ENCODE measurements at places on chromosomes 16 and 17.

- peak; percentile 30 for DNase-seq
Measured at GRCh38 chr17:8629371-8630226, 926 bp downstream of the MYH10 start.

DNA sequence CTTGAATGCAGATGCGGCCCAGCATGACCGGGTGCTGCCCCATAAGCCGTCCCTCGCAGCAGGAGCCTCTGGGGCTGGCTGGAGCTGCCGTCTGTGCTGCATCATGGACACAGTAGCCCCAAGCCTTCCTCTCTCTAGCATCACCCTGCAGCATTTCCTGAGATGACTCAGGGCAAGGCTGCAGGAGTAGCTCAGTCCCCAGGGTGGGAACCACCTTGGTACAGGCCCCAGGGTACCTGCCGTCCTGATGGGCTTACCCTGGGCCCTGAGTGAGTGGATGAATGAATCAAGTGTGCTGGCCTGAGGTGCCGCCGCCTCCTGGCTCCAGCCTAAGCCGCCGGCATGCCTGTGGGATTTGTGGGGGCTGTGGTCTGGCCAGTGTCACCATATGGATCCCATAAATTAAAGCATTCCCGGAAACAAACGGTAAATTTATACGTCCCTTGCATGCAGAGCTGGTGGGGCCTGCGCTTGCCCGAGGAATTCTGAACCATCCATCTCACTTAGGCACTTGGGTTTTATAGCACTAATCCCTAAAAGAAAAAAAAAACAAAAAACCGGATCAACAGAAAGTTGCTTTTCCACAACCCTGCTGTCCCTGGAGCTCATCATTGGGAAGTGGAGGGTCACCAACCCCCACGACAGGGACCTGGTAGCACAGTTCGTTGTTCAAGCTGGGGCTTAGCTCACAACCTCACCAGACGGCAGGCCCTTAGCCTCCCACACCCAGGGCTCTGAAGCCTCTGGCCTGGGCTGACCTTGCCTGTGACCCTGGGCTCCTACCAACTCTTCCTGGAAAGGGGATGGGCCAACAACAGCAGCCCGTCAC is 242.6 kb upstream of the CIBAR2 start:
- DNase-seq = peak; percentile 74

- DNase-seq = peak; percentile 94
Measured at GRCh38 chr16:20918486-20919239, 18.1 kb downstream of the LYRM1 start.

- no peak for DNase-seq
Measured at GRCh38 chr16:73966851-73967250, 329.8 kb upstream of the PSMD7 start.

- no peak for DNase-seq
Measured at GRCh38 chr17:19022747-19023146, 18.2 kb upstream of the FAM83G start.

- no peak for DNase-seq
Measured at GRCh38 chr17:56830726-56831368, 2.9 kb downstream of the C17orf67 start.

- DNase-seq = peak; percentile 77
Measured at GRCh38 chr17:76368545-76368944, 14.8 kb upstream of the PRPSAP1 start.

GRCh38 chr16:62966626-62967025 is 930.4 kb upstream of the CDH8 start:
- DNase-seq = no peak

- DNase-seq = no peak
Measured at GRCh38 chr17:78476973-78477372, 98.5 kb downstream of the PGS1 start.

DNA sequence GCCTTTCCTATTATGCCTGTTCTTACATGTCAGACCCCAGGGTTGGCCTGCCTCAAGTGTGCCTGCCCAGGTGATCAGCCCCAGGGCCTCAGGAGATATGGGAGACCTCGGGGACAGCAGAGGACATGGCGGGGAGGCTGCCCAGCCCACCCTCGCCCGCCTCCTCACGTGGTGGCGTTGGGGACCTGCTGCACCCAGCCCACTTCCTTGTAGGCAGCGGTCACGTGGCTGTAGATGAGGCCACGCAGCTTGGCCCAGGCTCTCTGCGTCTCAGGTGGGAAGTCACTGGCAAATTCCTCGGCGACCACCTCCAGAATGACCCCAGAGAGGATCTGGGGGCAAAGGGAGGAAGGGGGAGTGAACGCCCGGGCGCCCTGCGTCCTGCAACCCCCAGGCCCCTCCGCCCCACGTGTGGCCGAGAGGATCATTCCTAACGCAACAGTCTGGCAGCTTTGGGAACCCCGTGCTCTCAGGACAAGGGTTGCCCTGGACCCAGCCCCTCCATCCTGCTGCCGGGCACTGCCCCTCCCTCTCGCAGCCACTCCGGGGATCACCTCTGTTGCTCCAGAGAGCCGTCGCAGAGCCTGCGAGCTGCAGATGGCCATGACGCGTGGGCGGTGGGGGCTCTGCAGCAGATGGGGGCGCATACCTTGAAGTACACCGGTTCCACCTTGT is 6.6 kb downstream of the CYGB start:
- DNase-seq = no peak

DNA sequence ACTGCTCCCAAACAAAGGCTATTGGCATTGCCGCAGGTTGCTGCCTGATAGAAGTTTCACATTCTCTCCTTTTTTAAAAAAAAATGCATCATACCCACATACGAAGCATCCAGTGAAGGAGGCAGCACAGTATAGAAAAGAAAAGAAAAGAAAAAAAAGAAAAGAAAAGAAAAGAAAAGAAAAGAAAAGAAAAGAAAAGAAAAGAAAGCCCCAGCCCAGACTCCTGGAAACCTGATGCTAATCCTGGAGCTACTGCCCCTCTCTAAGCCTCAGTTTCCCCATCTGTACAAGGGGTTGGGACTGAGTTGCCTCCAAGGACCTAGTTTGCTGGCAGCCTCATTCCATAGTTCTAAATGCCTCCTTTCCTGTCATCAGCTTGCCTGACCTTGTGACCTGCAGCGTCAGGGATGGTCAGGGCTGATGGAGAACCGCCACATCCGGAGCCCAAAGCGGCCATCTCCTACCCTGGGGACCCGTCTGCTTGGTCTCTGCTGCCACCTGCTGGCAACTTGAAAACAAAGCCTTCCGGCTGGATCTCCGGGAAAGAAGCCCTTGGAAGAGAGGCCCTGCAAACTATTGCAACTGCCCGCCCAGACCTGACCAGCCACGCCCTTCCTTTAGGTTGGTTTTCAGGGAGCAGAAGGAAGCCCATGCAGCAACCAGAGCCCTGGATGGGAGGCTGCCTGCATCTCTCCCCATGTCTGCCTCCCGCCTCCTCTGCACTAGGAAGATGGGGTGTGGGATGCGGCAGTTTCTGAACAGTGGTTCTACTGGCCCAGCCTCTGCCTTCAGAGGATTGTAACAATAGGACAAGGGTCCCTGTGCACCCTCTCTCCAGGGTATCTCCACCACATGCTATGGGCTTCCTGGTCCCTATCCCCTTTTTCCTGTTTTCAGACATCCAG is 13.0 kb downstream of the AIPL1 start:
- DNase-seq = peak; percentile 75

DNA sequence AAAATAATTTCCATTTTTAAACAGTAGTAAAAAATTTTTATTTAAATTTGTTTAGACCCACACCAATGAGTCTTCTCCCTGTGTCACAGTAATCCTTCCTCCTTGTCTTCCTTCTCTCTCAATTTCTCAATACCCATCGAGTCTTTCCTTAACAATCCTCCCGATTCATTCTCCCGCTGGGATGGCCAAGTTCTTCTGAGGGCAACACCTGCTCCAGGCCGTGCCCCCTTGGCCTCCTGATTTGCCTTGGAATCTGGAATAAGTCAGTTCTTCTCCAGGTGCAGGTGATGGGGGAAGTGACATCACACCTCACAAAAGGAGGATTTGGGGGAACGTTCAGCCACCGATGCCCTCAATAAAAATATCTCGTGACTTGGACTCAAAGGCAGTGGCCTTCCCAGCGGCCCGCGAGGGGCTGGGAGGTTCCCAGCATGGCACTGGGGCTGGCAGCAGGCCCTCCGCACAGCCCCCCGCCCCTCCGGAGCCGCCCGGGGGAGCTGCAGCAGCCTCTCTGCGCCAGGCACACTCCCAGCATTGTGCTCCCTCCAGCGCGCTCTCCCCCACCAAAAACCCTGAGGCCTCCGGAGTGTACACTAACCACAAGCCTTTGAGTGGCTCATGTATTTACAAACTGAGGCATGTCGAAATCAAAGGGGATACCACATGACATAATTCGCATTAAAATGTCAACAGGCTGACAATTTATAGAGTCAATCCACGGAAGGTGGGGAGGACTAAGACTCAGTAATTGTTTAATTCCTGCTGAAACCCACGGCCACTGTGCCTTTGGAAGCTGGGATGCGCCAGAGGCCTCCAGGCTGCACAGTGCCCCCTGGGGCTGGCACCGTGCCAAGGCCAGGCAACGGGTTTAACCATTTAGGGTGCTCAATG is 120.5 kb downstream of the ZFHX3 start:
- DNase-seq = peak; percentile 95

DNA sequence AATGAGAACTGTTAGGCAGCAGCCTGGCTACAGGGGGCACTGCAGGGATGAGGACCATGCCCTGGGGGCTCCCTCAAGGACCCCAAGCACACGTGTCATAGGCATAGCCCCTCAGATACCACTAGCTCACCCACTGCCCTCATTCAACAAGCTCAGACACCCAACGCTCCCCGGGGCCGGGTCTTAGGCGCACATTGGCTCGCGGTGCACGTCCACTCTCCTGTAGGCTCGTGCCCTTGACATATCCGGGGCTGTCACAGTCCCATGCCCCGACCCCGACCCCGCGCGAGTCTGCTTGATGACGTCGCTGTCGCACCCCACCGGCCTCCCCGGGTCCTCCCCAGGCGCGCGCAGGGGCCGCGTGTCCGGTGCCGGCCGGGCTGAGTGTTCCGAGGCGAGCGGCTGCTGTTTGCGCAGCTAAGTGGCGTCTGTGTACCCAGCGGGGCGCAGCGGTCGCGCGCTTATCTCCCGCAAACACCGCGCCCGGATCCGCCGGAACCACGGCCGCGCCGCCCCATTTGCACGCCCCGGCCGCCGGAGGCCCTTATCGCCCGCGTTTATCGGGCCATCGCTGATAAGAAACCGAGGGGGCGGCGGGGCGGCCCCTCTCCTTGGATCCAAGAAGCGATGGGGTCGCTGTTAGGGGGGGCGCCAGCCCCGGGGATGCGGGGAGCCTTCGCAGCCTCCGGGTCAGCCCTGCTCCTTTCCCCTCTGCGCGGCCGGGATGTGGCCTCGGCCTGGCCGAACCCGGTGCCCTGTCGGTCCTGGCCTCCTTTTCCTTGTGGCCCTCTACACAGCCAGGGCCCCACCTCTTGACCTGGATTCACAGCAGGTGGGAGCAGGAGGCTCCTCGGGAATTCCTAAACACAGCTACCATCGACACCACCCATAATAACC is 20.7 kb upstream of the NAGS start:
- DNase-seq = no peak

DNA sequence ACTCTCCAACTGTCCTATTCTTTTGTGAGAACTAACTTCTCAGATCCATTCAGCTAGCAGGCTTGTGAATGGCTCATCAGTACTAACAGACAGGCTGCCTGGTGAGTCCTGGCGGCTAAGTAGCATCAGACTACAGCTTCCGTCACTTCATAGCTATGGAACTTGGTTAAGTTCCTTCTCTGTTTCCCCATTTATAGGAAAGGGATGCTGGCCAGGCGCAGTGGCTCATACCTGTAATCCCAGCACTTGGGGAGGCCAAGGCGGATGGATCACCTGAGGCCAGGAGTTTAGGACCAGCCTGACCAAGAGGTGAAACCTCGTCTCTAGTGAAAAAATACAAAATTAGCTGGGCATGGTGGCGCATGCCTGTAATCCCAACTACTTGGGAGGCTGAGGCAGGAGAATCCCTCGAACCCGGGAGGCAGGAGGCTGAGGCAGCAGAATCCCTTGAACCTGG is 49.9 kb upstream of the TANGO6 start:
- no peak for DNase-seq

DNA sequence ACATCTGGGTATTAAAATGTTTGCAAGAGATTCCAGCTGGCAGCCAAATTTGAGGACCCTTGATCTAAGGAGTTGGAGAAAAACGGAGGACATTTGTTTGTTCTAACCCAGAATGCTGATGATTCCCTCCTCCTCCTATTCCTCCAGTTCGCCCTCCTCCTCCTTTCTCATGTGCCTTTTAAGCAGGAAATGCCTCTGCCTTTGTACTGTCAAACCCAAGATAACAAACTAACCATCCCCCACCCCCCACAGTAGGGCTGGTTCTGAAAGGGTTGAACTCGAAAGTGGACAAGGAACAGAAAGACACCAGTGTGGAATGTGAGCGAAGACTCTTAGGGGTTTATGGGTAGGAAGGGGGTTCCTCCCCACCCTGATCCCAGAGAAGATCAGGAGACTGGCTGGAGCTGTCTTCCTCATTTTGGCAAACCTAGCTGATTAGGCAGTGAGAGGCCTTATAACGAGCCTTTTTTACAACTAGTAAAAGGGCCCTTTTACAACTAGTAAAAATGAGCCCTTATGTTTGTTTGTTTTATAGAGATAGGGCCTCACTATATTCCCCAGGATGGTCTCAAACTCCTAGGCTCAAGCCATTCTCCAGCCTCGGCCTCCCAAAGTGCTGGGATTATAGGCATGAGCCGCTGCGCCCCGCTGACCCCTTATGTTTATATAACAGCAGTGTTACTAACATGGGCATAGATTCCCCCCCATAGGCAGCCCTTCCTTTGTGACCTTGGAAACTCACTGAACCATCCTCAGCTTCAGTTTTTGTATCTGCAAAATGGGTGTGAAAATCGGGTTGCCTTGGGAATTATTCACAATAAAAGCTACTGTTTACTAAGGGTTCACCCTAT is 975 bp downstream of the CHD9 start:
- peak; percentile 78 for DNase-seq
